Kidney (tissue), 22 donors: ENCODE measurements at places on chromosomes 1 and 21. TPM values are rescaled to one million over a fixed set of nuclear protein-coding genes. Genes with fewer than 3 reads are reported as not detected.

The SLC45A3 gene
- polyA plus RNA-seq: 6.8 TPM

The ERG gene
- polyA plus RNA-seq: 6.6 TPM

The CLCA4 gene
- not detected for polyA plus RNA-seq

The KCNE2 gene
- polyA plus RNA-seq: 0.80 TPM

The ENAH gene
- 6.2 TPM for polyA plus RNA-seq

The AMPD1 gene
- polyA plus RNA-seq: not detected

The LMX1A gene
- polyA plus RNA-seq: not detected

The PYHIN1 gene
- 0.30 TPM for polyA plus RNA-seq

The SDF4 gene
- 143 TPM for polyA plus RNA-seq

The KCNE1 gene
- polyA plus RNA-seq: 4.4 TPM

The PCAT6 gene
- polyA plus RNA-seq: 5.8 TPM

The ZNF326 gene
- polyA plus RNA-seq: 10.6 TPM

The PTGS2 gene
- polyA plus RNA-seq: 1.5 TPM
